ENCODE measurements at places on chromosomes 16 and 17.

DNA sequence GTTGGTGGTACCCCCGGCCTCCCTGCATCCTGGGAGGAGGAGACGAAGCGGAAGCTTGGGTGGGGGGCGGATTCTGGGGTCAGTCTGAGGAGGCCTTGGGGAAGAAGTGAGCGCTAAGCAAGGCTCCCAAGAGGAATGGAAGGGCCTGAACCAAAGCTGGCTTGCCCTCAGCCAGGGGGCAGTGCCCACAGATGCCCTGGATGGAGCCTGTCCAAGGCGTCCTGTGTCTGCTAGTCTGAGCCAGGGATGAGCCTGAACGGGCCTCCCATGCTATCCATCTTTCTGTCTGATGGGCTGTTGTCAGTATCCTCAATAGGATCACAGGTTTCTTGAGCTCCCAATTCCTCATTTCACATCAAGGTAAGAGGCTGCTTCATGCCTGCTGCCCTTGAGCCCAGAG lies 122.3 kb upstream of the LHX1 start:
- no peak for DNase-seq

GRCh38 chr17:78185981-78186691 lies 716 bp downstream of the TK1 start:
- DNase-seq, result no peak

DNA sequence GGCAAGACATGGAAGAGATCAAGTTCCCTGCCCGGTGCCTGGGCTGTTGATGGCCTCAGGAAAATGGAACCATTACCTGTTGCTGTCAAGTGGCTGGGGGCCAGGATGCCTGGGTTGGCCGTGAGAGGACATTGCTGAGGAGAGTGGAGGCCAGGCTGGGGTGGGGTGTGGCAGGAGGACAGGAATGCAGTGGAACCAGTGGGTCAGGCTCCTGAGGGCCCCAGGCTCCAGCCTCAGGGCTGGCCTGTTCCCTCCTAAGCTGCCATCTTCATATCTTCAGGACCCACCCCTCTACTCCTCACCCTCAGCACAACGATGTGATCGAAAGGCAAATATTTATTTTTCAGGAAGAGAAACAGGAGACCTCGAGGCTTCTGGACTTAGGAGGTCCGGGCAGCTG lies 8.5 kb upstream of the YPEL3 start:
- no peak for DNase-seq

DNA sequence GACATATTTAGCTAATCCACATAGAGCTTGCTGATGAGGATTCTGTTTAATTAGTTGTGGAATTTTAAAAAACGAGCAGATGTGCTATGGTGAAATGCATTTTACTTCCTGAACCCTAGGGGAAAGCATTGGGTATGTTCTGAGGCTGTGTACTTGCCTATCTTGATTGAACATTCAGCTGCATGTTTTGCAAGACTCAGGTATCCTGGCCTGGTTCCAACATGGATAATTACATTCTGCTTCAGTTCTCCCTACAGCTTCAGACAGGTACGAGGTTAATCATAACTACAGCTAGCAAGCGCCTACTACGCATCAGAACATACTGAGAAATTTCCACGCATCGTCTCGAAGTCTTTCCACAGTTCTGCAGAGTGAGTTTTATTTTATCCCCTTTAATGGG lies 77.0 kb downstream of the HS3ST2 start:
- no peak for DNase-seq

DNA sequence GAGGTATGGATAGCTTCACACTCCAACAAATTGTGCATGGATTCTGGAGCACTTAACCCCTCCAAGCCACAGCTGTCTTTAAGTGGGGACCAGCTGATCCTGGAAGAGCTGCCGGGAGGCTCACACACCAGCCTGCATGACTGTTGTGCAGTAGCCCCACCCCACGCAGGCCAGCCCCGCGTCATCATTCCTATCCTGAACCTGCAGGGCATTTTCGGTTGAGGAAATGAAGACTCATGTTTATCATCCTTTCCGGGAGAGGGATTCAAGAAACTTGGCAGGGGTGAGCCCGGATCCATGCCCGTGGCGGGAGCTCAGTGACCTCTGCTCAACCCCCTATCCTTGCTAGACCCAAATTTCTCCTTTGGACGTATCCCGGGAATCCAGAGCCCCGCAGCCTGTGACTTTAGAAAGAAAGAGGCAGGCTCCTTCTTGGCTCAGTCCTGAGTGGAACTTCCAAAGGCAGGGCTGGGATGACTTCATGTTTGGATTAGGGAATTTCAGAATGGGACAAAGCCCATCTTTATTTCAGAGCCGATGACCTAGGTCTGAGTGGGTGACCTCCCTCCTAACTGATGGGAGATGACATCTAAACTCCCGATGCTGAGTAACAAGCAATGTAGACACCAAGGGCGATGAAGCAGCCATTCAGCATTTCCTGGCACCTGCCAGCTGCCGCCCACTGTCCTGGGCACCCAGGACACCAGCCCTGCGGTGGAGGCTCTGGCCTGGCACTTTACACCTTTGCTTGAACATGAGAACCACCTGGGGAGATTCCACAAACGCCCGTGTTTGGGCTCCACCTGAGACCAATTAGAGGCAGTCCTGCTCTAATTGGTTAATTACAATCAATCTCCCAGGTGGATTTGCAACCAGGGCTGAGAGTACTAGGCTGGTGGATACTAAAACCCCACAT lies 43.3 kb upstream of the CMIP start:
- no peak for DNase-seq

DNA sequence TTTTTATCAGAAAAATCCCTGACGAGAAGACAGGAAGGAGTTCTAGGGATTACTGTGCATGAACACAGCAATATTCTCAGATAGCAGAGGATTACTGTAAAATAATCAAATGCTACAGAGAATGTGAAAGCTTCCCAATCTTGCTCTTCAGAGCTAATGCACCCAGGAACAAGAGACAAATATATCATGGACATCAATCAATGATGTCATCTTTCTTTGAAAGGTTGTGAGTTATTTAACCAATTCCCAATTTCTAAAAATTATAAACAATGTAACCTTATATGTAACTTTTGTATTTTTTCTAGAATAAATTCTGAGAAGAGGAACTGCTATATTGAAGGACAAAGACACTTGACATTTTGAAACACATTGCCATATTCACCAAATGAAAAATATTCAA lies 46.5 kb downstream of the BRD7 start:
- no peak for DNase-seq

- DNase-seq, result no peak
These were observed 8.4 kb upstream of the TERF2 start for GRCh38 chr16:69393898-69394849.

DNA sequence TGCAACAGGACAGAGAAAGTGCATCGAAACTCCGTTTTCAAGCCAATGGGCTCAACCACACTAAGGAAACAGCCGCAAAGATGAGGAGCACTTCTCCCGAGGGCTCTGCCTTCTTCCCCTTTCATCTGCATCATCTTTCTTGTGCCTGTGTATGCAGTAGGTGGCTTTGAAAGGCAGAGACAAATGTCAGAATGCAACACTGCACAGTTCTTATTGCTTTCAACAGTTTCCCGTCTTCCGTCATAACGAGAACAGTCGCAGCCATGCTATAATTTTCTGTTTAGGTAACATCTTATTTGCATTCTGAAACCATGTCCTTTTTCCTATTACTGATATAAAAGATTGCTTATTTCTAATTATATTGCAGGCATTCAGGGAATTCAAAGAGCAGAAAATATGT lies 205.2 kb downstream of the SLC39A11 start:
- DNase-seq, result no peak

DNA sequence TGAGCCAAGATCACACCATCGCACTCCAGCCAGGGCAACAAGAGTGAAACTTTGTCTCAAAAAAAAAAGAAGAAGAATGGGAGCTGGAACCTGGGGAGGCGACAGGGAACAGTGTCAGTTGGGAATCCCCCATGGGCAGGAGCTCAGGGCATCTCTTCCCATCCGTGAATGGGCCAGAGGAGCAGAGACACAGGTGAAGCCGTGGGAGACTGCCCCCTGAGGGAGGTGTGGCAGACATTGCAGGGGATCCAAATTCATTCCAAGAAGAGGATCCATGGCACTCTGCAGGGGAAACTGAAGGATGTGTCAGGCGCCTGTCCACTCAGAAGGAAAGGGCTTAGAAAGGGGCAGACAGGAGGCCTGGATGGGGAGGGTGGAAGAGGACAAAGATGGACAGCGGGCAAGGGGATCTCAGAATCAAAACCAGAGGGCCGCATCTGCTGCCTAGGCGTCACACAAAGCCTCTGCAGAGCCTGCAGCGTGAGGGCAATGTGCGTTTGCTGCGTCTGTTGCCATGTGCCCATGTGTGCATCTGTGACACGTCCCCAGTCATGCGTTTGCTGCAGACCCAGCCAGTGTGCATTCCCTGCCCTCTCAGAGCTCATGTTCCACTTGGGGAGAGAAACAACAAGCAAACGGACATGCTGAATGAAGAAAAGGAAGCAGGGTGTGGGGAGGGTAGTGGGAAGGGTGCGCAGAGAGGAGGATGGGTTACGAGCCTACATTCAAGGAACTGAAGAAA lies 30.6 kb upstream of the TNRC6C start:
- DNase-seq, result no peak

DNA sequence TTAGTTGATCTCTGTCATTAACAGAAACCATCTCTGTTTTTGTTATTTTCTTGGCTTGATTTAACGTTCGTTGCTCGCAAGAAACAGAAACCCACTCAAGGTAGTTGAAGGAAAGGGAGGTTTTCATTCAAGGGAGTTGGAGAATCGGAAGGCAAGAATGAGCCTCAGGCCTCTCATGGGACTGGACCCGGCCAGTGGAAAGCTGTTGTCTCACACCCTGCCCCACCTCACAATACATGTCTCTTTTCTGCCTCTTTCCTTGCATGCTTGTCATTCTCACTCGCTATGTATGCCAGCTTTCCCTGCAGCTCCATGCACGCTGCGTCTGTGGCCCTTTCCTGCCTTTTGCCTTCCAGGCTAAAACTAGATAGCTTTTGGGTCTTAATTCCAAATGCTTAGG lies 18.3 kb downstream of the DCAF7 start:
- DNase-seq, result no peak

DNA sequence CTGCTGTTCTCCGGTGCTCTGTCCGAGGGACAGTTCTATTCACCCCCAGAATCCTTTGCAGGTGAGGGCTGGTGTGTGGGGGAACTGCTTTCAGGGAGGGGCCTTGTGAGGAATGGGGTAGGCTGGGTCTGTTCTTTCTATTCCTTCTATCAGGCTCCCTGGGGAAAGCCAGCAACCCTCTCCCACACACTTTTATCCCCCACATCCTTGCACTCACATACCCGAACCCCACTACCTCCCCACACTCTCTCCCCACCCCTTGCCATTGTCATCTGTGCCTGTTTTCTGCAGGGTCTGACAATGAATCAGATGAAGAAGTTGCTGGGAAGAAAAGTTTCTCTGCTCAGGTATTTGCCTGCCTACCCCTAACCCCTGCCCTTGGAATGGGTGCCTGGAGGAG lies 6.4 kb upstream of the TCAP start:
- no peak for DNase-seq

- no peak for DNase-seq
These were observed 2.3 kb upstream of the MAP2K3 start for GRCh38 chr17:21282231-21282630.

DNA sequence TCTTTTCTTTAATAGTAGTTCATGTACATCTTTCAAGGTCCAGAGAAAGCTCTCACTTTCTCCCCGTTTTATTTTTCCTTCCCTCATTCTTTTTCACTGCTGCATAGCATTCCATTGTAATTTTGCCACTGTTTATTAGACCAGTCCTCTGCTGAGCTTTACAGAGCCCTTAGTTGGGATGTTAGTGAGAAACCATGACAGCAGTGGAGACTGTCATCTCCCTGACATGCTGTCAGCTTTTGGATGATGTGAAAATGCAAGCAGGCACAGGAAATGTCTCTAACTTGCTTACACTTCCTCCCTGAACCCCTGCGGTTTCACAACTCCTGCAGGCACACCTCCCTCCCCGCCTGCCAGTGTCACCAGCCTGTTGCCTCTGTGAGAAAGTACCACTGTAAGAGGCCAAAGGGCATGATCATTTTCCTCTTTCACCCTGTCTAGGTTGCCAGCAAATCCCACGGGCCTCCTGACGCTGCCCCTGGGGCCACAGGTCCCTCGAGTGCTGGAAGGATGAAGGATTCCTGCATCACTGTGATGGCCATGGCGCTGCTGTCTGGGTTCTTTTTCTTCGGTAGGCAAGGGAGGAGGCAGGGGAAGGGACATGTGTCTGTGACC lies at the start of gene ITGAL:
TSS of gene ITGAL (plus strand) at position 415 of the 615 bp plus-strand sequence. CDS start at position 511, 96 bp downstream.
- peak; percentile 62 for DNase-seq

GRCh38 chr17:64504769-64505339 lies 1.2 kb downstream of the DDX5 start:
- DNase-seq, result peak; percentile 62

GRCh38 chr17:19378416-19379360 lies at the start of gene MAPK7:
Gene MAPK7 (plus strand): TSS chr17:19378498. CDS start chr17:19378901, 403 bp downstream.
- DNase-seq, result no peak

GRCh38 chr16:84630446-84631152 lies 12.7 kb upstream of the COTL1 start:
- no peak for DNase-seq

GRCh38 chr17:38709864-38710603 lies 5.0 kb downstream of the MLLT6 start:
- DNase-seq, result no peak

- no peak for DNase-seq
These were observed 42.9 kb downstream of the BPTF start for GRCh38 chr17:67868176-67868575.

- DNase-seq, result no peak
These were observed 4.9 kb downstream of the SHISA9 start for GRCh38 chr16:12906271-12906670.

- DNase-seq, result no peak
These were observed 45.8 kb downstream of the WDR45B start for GRCh38 chr17:82602487-82602886.

GRCh38 chr16:3223913-3224515 lies 10.9 kb downstream of the ZNF200 start:
- no peak for DNase-seq

GRCh38 chr17:55720919-55721836 lies 1.5 kb downstream of the TMEM100 start:
- no peak for DNase-seq

DNA sequence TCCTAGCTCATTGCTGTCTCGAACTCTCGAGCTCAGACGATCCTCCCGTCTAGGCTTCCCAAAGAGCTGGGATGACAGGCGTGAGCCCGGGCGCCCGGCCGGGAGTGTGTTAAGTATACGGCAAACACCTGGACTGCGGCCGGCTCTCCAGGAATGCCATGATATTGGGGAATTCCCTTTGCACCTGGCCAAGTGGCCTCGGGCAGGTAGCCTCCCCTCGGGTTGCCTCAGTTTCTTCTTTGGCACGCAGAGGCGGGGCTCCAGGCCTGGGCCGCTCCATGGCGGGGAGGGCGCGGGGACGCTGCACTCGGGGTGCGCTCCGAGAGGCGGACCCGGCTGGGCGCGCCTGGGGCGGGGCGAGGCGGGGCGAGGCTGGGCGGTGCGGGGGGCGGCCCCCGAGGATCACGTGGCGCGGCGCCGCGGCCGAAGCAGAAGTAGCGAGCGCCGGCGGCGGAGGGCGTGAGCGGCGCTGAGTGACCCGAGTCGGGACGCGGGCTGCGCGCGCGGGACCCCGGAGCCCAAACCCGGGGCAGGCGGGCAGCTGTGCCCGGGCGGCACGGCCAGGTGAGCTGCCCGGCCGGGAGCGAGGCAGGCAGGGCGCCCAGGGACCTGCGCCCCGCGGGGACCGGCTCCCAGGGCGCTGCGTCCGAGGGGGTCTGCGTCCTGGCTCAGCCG lies at the start of gene PLCG2:
TSS of gene PLCG2 (plus strand) at position 431 of the 675 bp plus-strand sequence. CDS start 6,699 bp downstream, outside the sequence.
- no peak for DNase-seq

Measured in pons (tissue), 1 donor.